Myocyte (in vitro differentiated cells): ENCODE measurements at places on chromosomes 13 and 19. TPM values are rescaled to one million over a fixed set of nuclear protein-coding genes. Genes with fewer than 3 reads are reported as not detected.

ZNF554 gene
- 6.5 and 6.8 TPM in 2 replicates for total RNA-seq

TMEM91 gene
- total RNA-seq: 0.59 and 1.7 TPM in 2 replicates

SAFB gene
- total RNA-seq: 41.7 and 42.1 TPM in 2 replicates

LILRA5 gene
- total RNA-seq: not detected in 2 replicates

- peak; percentile 55 for DNase-seq
These were observed 2.3 kb upstream of the C1QTNF9B start for GRCh38 chr13:23899555-23899954.

- no peak for DNase-seq
These were observed 1019.4 kb upstream of the SLC10A2 start for GRCh38 chr13:104085611-104086010.

DNA sequence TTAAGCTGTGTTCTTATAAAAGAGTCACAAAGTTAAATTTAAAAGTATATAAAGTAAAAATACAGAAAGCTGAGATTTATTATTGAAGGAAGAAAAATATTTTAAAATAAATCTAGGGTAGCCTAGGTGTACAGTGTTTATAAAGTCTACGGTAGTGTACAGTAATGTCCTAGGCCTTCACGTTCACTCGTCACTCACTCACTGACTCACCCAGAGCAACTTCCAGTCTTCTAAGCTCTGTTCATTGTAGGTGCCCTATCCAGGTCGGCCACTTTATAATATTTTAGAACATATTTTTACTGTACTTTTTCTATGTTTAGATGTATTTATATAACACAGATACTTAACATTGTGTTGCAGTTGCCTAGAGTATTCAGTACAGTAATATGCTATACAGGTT lies 47.4 kb downstream of the NDFIP2 start:
- no peak for DNase-seq

DNA sequence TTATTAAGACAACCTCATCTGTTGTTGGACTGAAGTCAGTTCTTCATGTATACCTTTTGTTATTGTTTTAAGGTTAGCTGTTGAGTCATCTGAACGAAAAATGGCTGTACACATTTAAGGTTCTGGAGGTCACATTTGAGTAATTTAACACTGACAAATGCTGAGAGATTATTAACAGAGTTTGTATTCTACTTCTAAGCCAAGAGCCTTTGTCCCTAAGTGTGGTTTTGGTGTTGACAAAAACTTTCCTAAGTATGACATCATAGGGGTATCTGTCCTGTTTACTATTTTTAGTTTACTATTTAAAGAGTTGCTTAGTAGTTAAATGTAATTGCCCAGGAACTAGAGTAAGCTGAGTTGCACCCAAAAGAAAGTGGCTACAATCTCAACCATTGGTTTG lies 71.9 kb downstream of the CDK8 start:
- peak; percentile 70 for DNase-seq

DNA sequence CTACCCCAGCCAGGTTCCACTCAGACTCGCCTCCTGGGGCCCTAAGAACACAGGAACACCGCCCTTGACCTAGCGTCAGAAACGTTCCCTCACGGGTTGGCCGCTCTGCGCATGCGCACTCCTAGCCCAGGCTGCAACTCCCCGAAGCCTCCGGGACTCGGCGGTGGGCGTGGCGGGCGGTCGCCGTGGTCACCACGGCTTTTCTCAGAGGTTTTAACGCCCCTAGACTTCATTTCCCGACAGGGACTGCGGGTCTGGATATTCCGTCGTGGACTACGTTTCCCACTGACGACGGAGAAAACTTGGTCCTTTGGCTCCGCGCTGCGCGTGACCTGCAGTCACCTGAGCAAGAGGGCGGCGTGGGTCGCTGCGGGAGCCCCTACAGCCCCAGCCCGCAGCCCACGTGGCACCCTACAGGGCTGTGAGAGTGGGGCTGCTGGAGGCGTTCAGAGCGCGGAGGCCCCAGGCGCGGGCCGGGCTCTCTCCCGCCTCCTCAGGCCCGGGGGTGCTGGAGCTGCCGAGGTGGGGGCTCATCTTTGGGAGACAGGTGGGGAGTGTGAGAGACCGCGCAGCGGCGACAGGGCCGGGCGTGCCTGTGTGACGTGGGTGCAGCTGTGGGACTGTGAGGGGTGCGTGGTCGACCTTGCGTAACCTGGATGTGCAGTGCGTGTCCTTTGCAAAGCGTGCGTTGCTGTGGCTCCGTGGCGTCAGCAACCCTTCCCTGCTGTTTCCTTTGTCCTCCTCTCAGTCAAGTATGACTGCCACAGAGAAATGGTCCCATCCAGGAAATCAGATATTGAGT lies 38.0 kb upstream of the ZNF573 start:
- DNase-seq: no peak

DNA sequence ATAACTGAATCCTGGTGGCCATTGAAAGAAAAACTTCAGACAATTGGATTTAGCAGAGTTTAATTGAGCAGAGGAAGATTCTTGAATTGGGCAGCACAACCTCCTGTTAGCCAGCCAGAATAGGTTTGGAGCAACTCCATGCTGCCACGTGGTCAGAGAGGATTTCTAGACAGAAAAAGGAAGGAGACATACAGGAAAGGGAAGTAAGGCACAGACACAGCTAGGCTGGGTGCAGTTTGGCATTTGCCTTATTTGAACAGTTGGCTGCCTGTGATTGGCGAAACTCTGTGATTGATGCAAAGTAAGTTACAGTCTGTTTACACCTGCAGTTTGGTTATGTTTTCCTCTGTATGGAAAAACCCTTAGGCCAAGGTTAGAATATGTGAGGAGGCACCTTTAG lies 85.8 kb upstream of the SPATA13 start:
- DNase-seq: no peak

GRCh38 chr13:114161644-114162532 lies 17.2 kb upstream of the CFAP97D2 start:
- peak; percentile 38 for DNase-seq

DNA sequence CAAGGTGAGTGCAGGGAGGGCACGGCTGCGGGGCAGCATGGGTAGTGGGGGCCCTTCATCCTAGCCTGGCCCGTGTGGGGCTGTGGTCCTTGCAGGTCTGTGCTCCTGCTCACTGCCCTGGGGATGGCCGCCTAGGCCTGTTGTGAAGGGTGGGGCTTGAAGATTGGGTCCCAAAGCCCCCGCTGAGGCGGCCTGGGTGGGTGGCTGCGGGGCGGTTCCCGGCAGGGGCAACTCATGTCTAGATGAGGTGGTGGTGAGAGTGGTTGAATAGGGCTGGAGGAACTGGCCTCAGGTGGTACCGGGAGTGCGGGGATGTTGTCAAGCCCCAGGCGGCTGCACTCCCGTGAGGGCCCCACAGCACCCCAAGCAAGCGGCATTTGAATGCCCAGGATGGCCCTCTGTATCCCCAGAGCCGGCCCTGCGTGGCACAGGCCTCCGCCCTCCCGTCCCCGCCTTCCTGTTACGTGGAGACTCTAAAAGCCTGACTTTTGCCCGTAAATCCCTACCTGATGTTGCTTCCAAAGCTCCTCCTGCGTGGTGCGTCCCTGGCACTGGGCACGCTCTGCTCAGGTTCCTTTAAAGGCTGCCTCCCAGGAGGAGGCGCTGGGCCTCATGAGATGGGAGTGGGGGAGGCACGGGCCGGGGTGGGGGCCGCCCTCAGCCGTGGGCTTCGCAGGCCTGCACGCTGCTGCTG lies 15.0 kb downstream of the SPPL2B start:
- no peak for DNase-seq
